ENCODE measurements at places on chromosomes 4 and X.

DNA sequence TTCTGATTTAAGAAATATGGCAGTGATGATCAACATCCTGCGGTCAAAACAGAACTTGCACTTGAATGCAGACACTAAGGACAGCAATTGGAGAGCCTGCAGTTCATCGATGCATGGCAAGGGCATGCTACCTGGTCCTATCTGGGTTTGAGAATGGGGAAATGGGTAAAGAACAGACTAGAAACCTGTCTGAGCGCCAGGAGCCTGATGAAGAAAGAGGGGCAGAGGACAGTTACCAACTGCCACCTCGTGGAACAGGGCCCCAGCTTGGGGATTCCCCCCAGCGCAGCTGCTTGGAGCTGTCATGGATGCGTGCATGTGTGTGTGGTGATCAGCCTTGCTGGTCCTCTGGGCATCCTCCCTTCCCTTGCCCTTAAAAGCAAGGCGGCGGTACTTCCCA, 30.2 kb upstream of the NKRF start:
- no peak for DNase-seq

GRCh38 chr4:123748806-123749205, 352.2 kb downstream of the SPRY1 start:
- no peak for DNase-seq

DNA sequence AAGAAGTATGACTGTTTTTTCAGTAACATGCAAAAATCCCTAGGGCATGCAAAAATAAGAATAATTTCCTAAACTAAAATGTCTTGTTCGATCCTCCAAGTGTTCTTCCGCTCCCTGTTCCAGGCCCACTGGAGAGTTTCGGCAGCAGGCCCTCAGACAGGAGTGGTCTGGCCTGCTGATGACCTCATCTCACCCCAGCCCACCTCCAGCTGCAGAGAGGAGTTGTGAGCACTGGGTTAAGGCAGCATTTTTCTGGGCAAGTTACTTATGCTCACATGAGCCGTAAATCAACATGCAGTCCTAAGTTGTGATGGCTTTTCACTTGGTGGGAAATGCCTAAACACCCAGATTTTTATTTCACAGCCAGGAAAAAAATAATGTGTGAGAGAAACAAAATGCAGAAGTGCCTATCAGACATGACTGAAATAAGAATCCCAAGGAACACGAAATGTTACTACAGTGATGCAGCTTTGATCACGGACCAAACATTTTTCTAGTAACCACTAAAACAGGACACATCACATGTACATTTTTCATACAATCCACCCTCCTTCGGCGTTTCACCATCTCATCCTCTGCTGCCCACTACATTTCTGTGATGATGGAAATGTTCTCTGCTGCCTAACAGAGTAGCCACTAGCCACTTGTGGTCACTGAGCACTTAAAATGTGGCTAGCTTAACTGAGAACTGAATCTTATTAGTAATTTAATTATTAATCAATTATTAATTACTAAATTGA, 153.3 kb upstream of the TBL1X start:
- no peak for DNase-seq

DNA sequence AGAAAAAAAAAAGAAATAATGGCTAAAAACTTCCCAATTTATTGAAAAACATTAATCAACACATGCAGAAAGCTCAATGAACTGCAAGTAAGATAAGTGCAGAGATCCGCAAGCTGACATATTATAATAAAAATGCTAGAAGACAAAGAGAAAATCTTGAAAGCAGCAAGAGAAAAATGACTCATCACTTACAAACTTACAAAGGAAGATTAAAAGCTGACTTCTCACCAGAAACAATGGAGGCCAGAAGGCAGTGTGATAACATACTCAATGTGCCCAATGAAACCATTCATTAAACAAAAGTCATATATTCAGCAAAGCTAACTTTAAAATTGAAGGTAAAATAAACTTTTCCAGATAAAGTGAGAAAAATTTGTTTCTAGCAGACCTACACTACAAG, 7.3 kb upstream of the BRWD3 start:
- no peak for DNase-seq

DNA sequence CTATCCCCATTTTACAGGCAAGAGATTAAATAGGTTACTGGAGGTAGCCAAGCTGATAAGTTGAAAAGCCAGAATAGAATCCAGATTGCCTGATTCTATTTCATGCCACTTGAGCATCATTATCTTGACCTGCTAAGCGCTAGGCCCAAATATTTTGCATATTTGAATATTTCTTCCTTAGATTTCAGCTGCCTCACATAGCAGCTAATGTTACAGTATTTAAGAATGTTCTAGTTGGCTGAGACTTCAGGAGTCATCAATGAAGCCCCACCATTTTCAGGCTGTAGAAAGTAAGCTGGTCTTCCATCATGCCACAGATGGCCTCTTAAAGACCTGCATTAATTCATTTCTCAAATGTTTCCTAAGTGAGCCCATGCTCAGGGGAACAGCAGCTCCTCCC, 121.4 kb downstream of the SHROOM3 start:
- no peak for DNase-seq

GRCh38 chr4:7223541-7223940, 31.2 kb downstream of the SORCS2 start:
- DNase-seq: no peak

DNA sequence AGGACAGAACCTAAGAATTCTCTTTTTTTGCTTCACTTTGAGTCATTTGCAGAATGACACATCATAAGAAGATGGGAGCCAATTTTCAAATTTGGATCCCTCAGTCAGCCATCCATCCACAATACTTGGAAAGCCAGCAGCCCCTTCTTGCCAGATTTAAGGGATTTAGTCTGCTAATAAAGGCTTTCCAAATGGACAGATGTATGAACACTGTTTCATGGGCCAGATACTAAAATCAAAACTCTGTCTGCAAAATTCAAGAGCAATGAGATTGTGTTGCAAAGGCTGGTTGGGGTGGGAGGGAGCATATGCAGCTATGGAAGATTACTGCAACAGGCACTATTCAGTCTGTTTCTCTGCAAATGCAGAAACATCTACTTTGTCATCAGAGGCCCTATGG, 37.7 kb upstream of the KCNIP4 start:
- DNase-seq: no peak

DNA sequence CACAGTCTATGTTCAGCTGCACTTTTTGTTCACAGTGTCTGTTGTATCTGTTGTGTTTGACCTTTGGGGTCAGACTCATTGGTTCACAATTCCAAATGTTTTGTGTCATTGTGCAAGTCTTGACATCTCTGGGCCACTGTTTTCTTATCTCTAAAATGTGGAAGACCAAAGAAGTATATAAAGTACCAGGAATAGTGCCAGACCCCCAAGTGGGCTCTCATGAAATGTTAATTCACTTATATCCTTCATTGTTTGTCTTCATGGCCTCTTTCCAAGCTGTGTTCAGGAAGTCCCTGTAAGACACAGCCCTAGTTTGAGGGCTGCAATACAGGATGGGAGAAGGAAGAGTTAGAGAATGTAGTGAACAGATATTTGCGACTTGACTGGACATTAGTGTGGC, 468.3 kb upstream of the BOD1L1 start:
- DNase-seq: no peak

Data from AG09319 (cell line).